Suprapubic skin (tissue), 4 donors: ENCODE measurements at places on chromosomes 16 and 17.

DNA sequence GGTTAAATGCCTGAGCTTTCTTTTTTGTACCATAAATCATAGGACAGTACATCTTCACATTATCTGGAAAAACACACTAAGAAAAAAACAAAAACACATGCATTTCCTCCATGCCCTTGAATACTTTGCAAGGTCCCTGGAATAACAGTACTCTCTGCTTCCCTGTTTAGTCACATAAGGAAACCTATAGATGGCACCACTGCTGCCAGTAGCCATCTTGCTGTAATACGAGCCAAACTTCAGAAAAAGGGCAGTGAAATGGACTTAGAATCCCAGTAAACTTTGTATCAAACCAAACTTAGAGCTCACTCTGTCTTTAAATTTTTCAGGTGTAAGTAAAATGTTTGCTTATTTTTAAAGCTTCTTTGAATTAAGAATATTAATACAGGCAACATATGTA is 435.5 kb downstream of the KCNJ2 start:
- DNase-seq: no peak

GRCh38 chr17:59001158-59001814 is 105.4 kb downstream of the TRIM37 start:
- DNase-seq: no peak

GRCh38 chr17:38456031-38456815 is 28.0 kb downstream of the ARHGAP23 start:
- DNase-seq: no peak

DNA sequence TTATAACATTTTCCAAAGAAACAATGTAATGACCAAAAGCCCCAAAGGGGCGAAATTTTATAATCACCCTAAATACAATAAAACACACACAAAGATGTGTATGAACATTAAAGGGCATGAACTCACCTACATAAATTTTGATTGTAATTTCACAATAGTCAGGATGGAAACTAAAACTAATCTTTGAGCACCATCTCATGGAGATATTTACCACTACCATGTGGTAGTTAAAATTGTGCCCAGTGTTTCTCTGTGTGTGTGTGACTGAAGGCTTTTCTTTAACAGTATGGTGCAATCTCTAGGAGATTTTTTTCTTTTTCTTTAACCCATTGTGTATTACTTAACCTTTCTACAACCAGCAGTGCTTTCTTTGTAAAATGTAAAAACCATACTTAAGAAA is 19.7 kb upstream of the MEIOC start:
- DNase-seq: no peak

DNA sequence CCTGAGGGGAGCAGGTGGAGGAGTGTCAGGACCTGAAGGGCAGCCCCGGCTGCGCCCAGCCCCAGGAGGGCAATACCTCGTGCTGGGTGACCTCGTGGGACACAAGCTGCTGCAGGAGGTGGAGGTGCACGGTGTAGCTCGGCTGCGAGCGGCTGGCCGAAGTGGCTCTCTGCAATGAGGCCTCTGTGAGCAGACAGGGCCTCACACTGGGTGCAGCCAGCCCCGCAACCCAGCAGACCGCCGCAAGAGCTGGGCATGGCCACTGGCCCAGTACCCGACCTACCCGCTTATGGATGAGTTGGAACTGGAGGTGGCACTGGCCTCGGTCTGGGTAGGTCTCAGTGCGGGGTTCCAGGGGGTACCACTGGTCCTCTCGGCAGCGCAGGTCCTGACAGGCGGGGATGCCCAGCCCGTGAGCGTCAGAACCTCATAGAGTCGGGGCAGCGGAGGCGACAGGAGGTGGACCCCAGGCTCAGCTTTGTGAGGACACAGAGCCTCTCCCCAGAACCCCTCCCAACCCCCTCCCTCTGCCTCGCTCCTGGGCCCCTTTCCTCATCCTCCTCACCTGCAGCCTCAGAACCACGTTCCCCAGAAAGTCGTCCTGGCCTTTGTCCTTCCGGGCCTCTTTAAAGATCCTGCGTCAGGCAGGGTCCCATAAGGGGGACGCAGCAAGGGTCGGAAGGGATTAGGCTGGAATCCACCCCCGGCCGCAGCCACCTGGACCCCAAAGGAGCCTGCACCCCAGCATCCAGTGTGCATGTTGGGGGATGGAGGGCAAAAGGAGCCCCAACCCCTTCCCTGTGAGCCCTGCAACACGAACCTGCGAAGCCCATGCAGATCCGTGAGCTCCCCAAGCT is 4.0 kb downstream of the UNC13D start:
- no peak for DNase-seq

DNA sequence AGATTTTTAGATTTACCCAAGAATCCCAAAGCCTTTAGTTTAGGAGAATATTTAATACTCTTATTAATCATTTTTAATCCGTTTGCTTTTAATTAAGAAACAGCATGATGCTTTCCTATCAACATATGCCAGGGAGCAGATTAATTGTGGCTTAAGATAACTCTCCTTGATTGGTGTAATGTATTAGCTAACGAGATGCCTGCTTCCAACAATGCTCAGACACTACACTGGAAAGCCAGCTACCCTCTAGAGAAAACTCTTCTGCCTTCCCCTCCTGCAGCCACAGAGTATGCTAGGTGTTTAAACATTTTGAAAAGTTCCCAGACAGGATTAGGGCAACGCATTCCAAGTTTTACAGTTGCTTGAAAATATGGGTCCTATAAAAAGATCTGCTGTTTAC is 142.2 kb downstream of the AATF start:
- no peak for DNase-seq

DNA sequence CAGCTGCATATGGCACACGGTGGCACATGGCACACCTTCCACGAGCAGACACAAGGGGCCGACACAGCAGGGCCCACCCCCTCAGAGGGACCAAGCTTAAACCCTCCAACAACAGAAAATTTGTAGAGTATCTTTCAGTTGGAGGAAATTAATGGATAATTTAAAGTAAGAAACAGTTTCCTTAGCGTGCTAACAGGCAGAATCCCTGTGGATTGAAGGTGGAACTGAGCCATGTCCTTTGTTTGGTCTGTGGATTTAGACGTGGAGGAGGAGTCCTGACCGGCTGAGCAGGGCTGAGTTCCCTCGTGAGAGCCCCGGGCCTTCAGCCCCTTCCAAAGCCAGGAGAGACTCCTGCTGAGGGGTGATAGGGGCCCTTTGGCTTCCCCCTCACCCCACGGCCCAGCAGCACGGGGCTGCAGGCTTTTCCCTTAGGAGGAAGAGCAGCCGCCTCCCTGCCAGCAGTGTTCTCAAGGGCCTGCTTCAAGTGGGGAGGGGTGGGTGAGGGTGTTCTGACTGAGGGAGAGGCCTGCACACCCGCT is 1.4 kb upstream of the CYB561 start:
- DNase-seq: no peak

DNA sequence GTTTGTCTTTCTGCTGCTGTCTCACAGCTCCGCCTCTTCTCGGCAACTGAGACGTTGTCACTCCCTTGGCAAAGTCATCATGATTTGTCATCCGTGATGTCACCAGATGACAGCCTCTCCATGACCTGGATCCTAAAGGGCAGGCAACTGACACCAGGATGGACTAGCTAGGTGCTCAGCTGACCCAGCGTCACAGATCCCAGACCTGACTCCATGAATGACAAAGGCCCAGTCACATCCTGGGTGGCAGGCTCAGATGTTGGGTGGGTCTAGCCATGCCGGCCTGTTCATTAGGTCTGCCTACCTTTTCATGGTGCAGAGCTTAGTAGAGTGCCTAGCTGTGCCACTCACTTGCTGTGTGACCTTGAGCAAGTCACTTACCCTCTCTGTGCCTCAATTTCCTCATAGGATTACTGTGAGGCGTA is 3.8 kb upstream of the TMEM238L start:
- no peak for DNase-seq

GRCh38 chr17:31841850-31842194 is 17.2 kb downstream of the COPRS start:
- DNase-seq: no peak

- DNase-seq: no peak
Measured at GRCh38 chr17:48733632-48734328, 5.2 kb upstream of the HOXB13 start.

DNA sequence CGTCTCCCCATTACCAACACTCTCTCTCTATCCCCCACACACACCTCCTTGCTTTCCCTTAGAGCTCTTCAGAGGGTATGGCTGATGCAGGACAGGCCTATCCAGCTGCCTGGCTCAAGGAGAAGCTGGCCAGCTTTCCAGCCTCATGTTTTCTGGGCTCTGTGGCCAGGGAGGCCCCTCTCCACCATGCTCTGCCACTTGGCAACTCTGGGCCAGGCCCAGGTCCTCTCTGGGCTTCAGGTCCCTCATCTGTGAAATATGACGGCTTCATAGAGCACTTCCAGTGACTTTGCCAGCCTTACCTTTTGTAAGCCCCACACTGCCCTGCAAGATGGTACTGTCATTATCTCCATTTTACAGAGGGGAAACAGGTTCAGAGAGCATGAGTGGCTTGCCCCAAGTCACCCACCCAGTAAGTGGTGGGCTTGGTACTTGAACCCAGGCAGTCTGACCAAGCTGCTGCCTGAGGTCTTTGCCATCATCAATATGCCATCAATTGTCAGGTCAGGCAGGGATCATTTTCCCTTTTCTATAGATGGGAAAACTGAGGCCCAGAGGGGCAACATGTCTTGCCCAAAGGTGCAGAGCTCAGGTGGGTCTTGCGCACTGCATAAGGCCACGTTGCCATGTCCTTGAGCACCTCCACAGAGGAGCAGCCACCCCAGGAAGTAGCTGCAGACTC is 548 bp upstream of the ADGRG5 start:
- peak; percentile 47 for DNase-seq

GRCh38 chr17:50393700-50394099 is 3.6 kb downstream of the LRRC59 start:
- no peak for DNase-seq

GRCh38 chr16:9534759-9535158 is 443.3 kb downstream of the HAPSTR1 start:
- no peak for DNase-seq

- DNase-seq: no peak
Measured at GRCh38 chr17:58531122-58531521, 16.7 kb upstream of the MTMR4 start.

GRCh38 chr16:58462997-58463941 is 36.7 kb upstream of the NDRG4 start:
- DNase-seq: no peak

DNA sequence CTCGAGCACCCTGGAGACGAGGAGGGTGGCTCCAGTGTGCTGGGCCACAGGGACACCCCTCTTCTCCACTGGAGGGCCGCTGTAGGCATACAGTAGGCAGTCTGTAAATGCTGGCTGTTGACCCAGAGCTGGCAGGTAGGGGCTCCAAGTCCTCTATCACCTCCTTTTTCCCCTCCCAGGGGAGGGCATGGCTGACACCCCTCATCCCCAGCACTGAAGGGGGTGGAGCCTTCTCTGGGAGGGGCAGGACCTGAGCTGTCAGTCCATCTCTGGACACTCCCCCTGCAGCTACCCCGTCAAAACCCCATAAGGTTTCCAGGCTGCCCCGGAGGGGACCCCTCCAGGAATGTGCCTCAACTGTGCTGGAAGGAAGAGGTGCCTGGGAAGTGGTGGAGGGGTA is 2.4 kb downstream of the KCNJ12 start:
- no peak for DNase-seq

DNA sequence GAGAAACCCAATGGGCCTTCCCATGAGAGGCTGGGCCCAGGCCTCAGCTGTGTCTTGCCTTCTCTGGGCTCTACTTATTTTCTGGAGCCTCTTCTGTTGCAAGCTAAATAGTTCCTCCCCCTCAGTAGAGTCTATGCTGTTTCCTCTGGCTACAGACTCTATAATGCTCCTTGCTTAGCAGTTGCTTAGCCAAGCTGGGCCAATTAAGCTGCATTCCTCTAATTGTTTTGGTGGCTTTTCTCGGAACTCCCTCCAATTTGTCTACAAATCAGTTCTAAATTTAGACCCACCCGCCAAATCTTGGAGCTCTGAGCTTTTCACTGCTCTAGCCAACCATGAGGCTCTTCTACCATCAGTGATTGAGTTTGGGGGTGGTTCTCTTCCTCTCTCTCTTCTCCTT is 302.7 kb upstream of the ASIC2 start:
- DNase-seq: no peak

- no peak for DNase-seq
Measured at GRCh38 chr16:66408163-66409048, 18.7 kb upstream of the BEAN1 start.

GRCh38 chr16:67054901-67055300 is 26.0 kb downstream of the CBFB start:
- DNase-seq: no peak

GRCh38 chr16:22635357-22635761 is 124.7 kb downstream of the NPIPB5 start:
- DNase-seq: no peak

- peak; percentile 61 for DNase-seq
Measured at GRCh38 chr17:80109713-80110446, 8.5 kb downstream of the GAA start.

GRCh38 chr16:49492896-49493626 is 119.5 kb downstream of the C16orf78 start:
- DNase-seq: peak; percentile 58

DNA sequence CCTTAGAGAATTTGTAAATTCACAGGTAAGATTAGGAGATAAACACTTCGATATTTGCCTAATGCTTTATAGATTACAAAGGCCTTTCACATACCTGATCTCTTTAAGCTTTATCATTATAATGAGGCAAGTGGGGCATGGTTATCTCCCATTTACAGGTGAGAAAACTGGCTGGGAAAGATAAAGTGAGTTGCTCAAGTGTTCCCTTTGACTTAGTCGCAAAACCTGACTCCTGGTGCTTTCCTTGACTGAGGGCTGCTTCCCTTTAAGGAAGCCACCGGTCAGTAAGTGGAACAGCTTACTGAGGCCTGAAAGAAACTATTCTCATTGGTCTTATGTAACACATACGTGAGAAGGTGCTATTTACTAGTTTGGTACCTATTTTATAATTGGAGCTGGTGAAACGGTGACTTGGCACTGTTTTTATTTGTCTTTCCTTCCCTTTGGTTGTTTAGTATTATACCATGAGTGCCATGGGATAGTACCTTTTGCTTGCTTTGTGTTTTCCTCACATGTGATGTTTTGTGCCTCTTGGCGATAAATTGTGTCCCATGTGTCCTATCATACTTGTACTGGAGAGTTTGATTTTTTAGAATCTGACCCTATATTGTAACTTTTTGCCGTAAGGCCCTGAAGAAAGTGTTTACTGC is 57.2 kb downstream of the NUP88 start:
- DNase-seq: no peak

GRCh38 chr17:29136998-29137730 is 43.0 kb downstream of the MYO18A start:
- DNase-seq: no peak

DNA sequence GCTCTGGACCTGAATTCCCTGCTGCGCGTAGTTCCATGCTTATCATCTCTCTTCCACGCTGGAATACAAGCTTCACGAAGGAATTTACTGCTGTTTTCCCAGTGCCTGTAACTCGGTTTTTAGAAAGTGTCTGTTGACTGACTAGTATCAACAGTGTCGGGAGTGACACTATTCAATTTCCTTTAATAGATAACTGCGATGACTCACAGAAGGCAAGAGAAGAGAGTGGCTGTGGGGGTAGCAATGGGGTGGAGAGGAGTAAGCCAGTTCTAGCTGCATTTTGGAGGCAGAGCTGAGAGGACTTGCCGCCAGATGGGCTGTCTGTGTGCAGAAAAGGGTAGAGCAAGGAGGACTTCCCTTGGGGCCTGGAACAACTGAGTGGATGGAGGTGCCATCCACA is 25.2 kb downstream of the B4GALNT2 start:
- DNase-seq: no peak
